ENCODE measurements at places on chromosomes 5 and 9. TPM values are rescaled to one million over a fixed set of nuclear protein-coding genes. Genes with fewer than 3 reads are reported as not detected.

Gene BAG1
- total RNA-seq, result 124 TPM

Gene FGF10
- total RNA-seq, result 8.4 TPM

DNA sequence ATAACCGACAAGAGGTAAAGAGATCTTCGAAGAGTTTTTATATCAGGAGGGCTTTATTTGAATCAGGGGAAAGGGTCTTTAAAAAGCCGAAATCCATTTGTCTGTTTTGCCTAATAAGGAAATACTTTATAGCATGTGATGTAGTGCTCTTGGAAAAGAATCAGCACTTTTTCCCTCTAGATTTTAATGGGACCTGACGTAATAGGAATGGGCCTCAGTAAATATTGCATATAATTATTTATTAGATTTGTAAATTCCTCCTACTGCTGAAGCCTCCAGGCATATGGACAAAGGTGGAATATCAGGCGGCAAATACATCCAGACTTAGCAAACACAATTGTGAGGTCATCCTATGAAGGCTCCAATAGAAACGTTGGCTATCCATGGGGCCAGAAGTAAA lies 50.9 kb downstream of the ACTBL2 start:
- no peaks in the 10 kb centered on the region for H3K27me3 ChIP-seq
- no peaks in the 10 kb centered on the region for H3K36me3 ChIP-seq
- no peak for DNase-seq
- H3K27ac ChIP-seq, result no peak overlapping the region
- no peak overlapping the region for H3K4me3 ChIP-seq

GRCh38 chr9:83959061-83959460 lies 21.0 kb downstream of the HNRNPK start:
- H3K27ac ChIP-seq, result peak overlapping the region; percentile 92
- H3K4me1 ChIP-seq, result peaks cover 34% of the 10 kb centered on the region
- DNase-seq, result peak; percentile 89
- no peaks in the 10 kb centered on the region for H3K27me3 ChIP-seq

DNA sequence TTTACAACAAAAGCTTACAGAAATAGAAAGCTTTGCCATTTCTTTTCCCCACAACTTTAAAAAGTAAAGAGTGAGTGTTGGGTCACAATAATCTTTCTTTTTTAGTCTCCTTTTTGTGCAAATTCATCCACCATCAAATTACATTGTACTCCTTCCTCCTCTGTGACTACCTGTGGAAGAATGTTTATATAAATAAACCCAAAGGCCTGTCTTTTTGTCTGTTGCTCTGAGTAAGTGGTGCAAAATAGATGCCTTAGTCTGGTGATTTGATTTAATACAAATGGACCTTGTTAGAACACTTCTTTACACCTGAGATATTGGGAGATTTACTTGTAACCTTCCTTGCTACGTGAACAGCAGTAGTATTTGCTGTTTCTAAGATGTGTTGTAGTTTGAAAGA lies 53.5 kb upstream of the TAF11L2 start:
- no peaks in the 10 kb centered on the region for H3K4me1 ChIP-seq
- no peak overlapping the region for H3K27ac ChIP-seq
- H3K27me3 ChIP-seq, result no peaks in the 10 kb centered on the region
- no peak overlapping the region for H3K4me3 ChIP-seq
- no peaks in the 10 kb centered on the region for H3K36me3 ChIP-seq
- no peak for DNase-seq

Gene PTGES
- total RNA-seq, result 0.29 TPM

GRCh38 chr5:111502956-111503355 lies 9.4 kb downstream of the STARD4 start:
- no peaks in the 10 kb centered on the region for H3K4me1 ChIP-seq
- H3K36me3 ChIP-seq, result peaks cover 8% of the 10 kb centered on the region
- H3K27ac ChIP-seq, result no peak overlapping the region
- DNase-seq, result no peak

Gene ACOT12
- total RNA-seq, result not detected
